ENCODE measurements at places on chromosomes 5 and 9. TPM values are rescaled to one million over a fixed set of nuclear protein-coding genes. Genes with fewer than 3 reads are reported as not detected.
A peak's percentile ranks its signal among the peaks of the same experiment; 100 is the strongest.

Gene FAM78A
- 2.5 TPM for total RNA-seq

- H3K4me3 ChIP-seq, result no peak overlapping the region
- no peaks in the 10 kb centered on the region for H3K36me3 ChIP-seq
- no peaks in the 10 kb centered on the region for H3K4me1 ChIP-seq
- no peak overlapping the region for H3K27ac ChIP-seq
- no peak for DNase-seq
These were observed 144.6 kb upstream of the PPP1R26 start for GRCh38 chr9:135334953-135335460.

GRCh38 chr5:57592236-57592635, 109.6 kb upstream of the ACTBL2 start:
- H3K4me1 ChIP-seq, result no peaks in the 10 kb centered on the region
- H3K4me3 ChIP-seq, result no peak overlapping the region
- H3K27me3 ChIP-seq, result no peaks in the 10 kb centered on the region
- H3K27ac ChIP-seq, result no peak overlapping the region
- DNase-seq, result no peak

GRCh38 chr5:59789894-59790293, 103.6 kb downstream of the PDE4D start:
- no peak overlapping the region for H3K4me3 ChIP-seq
- no peaks in the 10 kb centered on the region for H3K27me3 ChIP-seq
- no peaks in the 10 kb centered on the region for H3K36me3 ChIP-seq
- H3K27ac ChIP-seq, result peak overlapping the region; percentile 83

DNA sequence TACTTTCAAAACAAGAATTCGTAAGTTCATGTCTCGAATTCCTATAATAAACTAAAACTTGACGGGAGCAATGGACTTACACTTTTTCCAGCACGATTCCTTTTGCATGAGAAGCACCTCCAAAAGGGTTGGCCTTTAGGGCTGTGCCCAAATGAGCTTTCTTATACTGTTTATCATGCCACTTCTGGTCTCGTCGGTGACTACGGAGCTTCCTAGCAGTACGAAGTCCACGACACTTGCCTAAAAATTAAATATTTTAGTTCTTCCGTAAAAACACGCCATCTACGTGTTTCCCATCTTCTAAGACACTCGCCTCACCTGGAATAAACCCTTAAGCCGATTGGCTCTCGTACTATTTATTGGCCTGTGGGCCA, 554 bp downstream of the RPS23 start:
- H3K4me3 ChIP-seq, result peak overlapping the region; percentile 79
- peaks cover 39% of the 10 kb centered on the region for H3K36me3 ChIP-seq
- DNase-seq, result no peak
- H3K27me3 ChIP-seq, result no peaks in the 10 kb centered on the region
- H3K27ac ChIP-seq, result peak overlapping the region; percentile 87

DNA sequence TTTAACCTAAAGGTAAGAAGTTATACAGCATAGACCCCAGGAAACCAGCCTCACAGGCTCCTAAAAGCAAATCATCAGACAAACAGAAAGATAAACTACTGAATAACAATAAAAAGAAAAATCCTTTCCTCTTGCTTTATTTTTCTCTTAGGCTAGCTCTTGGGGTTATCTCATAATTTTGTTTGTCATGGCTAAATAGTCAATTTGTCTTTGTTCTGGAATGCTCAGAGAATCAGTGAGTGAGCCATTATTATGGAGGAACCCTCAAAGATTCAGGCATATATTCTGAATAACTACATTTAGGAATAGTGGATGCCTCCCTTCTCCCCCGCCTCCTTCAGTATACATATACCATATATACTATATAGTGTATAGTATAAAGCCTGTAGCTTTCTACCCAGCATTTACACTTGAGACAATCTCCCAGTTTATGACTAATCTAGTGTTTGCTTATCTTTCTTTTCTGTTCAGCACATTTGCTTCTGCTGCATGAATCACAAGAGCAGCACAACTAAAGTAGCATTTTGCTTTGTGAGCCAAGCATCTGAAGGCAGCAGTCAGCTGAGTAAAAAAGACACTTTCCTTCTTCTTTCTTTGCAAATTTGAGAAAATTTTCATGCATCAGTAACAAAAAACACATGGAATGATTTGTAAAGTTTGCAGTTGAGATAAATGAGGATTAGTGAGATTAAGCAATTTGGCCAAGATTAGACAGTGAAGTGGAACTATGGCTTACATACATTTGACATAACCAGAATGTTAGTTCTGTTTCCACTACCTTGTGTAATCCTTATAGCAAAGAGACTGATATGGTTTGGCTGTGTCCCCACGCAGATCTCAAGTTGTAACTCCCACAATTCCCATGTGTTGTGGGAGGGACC, 45.3 kb upstream of the PPP3R2 start:
- H3K27ac ChIP-seq, result no peak overlapping the region
- no peak overlapping the region for H3K4me3 ChIP-seq
- no peak for DNase-seq
- no peaks in the 10 kb centered on the region for H3K4me1 ChIP-seq
- H3K27me3 ChIP-seq, result no peaks in the 10 kb centered on the region
- no peaks in the 10 kb centered on the region for H3K36me3 ChIP-seq

DNA sequence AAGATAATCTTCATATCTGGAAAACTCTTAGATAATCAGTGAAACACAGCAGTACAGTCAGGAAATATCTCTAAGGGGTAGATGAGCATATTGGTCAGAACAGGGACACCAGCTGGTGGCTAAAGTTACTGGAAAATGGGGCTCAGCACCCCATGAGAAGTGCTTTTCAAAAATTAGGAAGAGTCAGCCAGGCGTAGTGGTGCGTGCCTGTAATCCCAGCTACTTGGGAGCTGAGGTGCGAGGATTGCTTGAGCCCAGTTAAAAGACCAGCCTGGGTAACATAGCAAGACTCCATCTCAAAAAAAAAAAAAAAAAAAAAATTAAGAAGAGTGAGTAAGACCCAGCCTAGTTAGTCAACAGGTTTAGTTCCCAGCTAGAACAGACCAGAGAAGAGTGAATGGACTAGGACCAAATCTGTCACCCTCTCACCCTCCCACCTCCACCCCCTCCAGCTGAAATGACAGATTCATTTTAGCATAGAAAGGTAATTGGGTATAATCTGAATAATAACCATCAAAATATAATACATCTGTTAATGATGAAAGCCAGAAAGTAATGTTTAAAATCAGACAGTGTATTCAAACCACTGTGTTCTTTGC, 120.9 kb downstream of the CDC42SE2 start:
- H3K27ac ChIP-seq, result no peak overlapping the region
- no peak overlapping the region for H3K4me3 ChIP-seq
- no peaks in the 10 kb centered on the region for H3K27me3 ChIP-seq
- H3K4me1 ChIP-seq, result no peaks in the 10 kb centered on the region

GRCh38 chr5:91026466-91026865, 356.7 kb downstream of the ARRDC3 start:
- H3K4me3 ChIP-seq, result no peak overlapping the region
- no peaks in the 10 kb centered on the region for H3K36me3 ChIP-seq
- H3K27me3 ChIP-seq, result no peaks in the 10 kb centered on the region
- no peak for DNase-seq
- no peaks in the 10 kb centered on the region for H3K4me1 ChIP-seq

All from sigmoid colon (tissue), 7 donors.